Immature natural killer cell (primary cell): ENCODE measurements at places on chromosomes 5 and 9. TPM values are rescaled to one million over a fixed set of nuclear protein-coding genes. Genes with fewer than 3 reads are reported as not detected.
A peak's percentile ranks its signal among the peaks of the same experiment; 100 is the strongest.

GRCh38 chr9:5873439-5873838, 17.2 kb upstream of the MLANA start:
- DNase-seq = no peak

DNA sequence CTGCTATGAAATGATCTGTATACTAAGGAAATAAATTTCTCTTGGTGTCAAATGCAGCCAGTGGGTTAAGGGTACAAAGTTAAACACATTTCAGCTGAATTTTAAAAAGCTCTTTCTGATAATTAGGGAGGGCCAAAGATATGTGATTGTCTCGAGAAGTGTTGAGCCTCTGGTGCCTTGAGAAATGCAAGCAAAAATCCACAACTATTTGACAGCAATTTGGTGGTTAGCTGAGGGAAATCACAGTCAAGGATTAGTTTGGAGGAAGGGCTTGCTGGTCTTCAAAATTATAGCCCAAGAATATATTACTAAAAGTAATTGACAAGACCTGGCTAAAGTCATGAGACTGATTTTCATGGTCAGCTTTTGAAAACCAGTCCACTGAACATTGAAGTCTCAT, 255.7 kb upstream of the PPP1R2B start:
- DNase-seq = no peak

GRCh38 chr5:176529116-176529740, 8.0 kb downstream of the RNF44 start:
- DNase-seq = no peak

DNA sequence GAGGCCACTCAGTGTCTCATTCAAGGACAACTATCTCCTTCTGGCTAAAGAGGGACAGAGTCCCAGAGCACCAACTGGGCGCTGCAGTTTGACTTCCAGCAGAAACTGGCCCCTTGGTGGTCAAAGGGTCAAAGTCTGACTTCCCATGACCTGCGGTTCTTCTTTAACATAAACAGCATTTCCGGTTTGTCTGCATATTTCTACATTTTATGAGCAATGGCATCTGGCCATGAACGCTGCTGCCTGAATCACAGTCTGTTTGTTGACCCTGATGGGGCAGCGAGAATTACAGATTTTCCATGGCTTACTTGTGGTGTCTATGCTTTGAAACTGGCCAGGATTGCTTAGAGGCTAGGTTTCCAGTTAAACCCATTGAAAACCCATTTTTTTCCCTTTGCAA, 1.3 kb downstream of the TNFSF15 start:
- DNase-seq = no peak

DNA sequence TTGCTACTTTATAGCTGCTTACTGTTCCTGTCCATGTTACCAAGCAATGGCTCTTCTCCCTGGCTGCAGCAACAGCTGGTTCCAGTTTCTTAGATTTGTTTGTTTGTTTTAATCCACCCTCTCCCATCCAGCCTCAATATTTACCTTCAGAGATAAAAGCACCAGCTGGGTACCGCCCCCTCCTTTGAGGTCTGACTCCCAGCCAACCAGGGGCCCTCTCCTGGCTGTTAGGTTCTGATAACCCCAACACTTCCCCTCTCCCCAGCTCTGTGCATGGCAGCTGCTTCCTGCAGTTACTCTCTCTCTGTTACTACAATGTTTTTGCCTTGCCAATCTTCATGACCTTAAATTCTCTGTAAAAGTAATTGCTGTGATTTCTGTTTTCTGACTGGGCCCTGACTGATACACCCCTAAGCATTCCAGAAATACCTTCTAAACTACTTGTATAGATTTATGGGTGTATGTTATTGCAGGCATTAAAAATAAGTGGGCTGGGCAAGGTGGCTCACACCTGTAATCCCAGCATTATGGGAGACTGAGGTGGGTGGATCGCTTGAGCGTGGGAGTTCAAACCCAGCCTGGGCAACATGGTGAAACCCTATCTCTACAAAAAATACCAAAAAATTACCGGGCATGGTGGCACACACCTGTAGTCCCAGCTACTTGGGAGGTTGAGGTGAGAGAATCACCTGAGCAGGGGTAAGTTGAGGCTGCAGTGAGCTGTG, 2.6 kb upstream of the GCNT1 start:
- no peak for DNase-seq

DNA sequence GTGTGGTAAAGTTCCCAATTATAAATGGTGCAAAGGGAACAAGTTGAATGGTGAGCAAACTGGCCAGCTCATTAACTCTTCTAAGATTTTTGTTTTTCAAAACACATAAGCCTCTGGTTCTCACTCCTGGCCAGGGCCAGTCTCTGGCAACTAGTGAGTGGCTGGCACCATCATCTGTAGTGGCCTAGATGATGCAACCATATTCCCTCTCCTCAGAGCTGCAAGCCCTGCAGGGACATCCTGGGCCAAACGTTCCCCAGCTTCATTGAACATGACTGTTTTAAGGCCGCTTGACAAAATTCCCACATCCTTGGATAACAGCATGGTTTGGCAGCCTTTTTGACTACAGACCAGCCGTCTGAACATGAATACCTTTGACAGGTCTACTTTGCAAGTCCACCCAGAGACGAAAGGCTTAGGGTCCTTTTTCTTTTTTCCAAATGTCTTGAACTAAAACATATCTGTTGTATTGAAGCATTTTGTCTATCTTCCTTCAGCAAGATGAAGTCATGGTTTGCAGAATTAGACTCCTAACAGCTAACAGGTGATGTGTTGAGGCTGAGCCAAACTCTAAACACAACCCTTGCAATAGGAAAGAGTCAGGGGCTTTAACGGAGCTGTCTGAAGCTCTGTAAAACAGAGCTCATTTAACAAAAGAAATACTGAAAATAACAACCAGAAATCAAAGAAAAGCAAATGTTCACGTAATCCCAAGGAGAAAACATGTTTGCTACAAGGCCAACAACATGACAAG, 23.8 kb downstream of the MACROH2A1 start:
- no peak for DNase-seq

GRCh38 chr5:102762095-102762534, 7.0 kb downstream of the PAM start:
- DNase-seq = no peak

GRCh38 chr9:116145036-116145435, 8.6 kb upstream of the PAPPA start:
- DNase-seq = no peak

DNA sequence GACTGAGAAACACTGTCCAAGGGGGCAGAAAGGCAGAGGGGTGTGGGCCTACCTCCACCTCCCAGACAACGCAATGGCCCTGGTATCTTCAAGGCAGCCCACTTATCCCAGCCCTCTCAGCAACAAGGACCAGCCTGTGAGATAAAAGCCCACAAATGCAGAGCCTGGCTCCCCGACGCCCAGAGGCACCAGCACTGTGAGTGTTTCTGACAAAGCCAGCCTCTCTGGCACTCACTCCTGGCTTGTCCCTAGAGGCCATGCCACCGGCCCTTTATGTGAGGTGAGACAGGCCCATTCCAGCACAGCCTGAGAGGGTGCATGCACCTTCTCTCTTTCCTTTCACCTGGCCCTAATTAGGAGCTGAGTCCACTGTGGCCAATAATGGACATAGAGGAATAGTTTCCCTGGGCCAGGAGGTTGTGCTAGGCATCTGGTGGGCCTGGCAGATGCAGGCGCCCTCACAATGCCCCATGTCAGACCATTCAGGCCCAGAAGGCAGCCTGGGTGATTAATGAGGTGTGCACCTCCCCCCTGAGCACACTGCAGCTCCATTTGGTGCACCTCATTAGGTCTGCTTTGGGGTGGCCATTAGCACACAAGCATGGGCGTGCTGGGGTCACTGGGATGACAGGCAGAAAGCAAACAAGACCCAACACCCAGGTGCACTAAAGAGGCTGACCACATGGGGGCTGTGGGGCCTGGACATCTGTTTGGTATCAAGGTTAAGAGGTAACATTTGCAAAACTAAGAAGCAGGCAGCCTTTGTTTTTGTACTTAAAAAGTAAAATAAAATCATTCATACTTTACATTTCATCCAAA, 176.0 kb downstream of the MED10 start:
- no peak for DNase-seq

GRCh38 chr5:84635235-84636055, 250.8 kb upstream of the EDIL3 start:
- DNase-seq = no peak

DNA sequence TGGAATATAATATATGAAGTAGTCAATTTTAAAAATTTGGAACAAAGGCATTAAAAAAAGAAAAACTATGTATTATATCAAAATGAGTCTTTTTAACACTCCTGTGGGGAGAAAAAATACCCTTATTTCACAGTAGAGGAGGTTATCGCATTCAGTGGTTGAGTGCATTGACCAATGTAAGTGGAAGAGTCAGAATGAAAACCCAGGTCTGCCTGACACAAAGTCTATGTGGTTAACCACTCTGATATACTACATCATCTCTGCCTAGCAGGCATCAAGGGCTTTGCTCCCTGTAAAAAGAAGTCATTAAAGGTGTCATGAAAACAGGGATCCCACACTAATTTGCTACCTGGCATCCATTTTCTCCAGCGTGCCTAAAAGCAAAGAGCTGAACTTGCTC, 417.2 kb upstream of the C9orf72 start:
- no peak for DNase-seq

DNA sequence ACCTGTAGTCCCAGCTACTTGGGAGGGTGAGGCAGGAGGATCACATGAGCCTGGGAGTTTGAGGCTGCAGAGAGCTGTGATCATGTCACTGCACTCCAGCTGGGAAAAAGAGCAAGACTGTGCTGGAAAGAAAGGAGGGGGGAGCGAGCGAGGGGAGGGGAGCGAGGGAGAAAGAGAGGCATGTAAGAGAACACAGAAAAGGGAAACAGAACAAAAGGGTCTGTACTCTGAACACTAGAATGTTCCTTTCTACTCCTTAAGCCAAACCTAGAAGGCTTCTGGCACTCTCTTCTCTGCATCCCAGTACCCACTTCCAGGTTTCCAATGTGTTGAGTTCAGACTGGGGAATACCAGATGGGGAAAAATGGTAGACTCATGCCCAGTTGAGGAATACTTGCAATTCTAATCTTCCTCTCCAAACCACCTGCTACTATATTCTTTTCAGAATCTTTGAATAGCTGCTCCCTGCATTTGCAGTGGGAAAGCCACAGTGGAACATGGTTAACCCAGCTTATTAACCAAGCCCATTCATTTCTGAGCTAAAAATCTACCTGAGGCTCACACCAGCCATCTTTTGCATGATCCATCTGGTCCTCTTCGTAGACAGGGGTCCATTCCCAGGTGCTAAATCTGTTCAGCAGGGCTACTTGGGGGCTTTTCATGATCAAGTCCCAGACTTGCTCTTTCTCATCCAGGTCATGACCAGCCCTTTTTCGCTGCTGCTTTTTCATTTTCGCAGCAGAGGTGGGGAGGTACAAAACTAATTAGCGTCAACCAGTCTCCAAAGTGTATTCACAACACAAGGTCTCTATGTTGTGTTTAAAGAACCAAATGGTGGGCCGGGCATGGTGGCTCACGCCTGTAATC, 34.9 kb downstream of the SEMA4D start:
- DNase-seq = no peak

GRCh38 chr5:145178641-145179523, 656.3 kb downstream of the PRELID2 start:
- DNase-seq = no peak

DNA sequence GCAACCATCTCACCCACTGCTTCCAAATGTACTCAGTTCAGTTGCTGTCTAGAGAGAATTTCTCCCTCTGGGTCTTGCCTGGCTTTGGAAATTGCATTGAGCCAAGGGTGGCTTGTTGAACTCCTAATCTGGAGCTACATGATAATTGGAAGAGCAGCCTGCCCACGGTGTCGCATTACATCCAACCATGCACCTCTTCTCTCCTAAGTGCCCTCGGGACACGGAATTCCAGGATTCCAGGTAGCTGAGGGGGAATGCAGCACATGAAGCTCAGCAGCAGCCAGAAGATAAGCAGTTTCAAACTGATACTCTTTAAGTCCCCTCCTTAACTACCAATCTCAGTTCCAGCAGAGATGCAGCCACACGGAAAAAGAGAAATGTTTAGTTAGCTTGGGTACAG, 509.4 kb upstream of the KLF4 start:
- DNase-seq = no peak

- DNase-seq = no peak
Observed at GRCh38 chr9:106885451-106885850, 22.5 kb downstream of the ZNF462 start.

GRCh38 chr9:19927560-19927959, 138.7 kb upstream of the SLC24A2 start:
- no peak for DNase-seq

GRCh38 chr5:33311893-33312292, 128.9 kb upstream of the TARS1 start:
- DNase-seq = no peak

GRCh38 chr9:128928624-128929023, 7.8 kb downstream of the PHYHD1 start:
- DNase-seq = no peak

DNA sequence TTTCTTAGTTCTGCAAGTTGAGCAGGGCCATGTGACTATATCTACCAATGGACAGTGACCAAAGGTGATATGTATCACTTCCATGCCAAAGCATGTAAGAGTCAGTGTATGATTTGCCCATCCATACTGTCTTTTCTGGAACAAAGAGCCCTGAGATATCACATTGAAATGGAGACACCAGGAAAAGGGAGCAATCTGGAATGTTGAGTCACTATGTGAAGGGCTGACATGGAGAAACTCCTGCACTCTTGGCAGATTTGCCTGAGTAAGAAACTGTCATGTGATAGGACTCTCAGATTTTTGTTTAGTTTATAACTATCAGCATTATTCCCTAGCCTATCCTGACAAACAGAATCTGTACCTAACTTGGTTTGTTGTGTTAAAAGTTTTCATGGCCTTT, 29.8 kb upstream of the TMEM161B start:
- no peak for DNase-seq

DNA sequence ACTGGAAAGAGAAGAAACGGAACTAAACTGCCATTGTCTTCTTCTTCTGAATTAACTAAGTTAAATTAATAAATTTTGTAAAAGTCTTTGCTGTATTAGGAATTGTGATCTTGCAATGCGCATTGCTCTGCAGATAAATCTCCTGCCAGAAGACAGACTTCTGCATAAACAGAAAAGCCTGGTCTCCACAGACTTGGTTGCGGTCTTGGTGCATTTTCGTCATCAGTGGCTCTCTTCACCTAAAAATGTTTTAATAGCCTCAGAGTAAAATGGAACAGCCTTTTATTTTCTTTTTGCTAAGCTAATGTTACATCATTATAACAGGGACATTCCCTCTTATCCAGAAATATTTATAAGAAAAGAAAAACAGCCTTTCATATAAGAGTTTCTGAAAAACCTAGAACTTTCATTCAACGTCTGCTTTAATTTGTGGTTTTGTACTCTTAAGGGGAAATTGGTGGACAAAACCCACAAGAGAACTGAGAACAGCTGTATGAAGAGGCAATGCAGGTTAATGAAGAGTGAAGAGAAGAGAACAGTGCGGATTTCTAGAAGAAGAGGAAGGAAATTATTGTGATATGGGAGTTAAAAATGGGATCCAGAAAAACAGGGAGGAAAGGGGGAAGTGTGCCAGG, 10.1 kb downstream of the IFNA5 start:
- DNase-seq = peak; percentile 6

GRCh38 chr5:170903075-170903474, 41.3 kb downstream of the RANBP17 start:
- DNase-seq = no peak

- DNase-seq = peak; percentile 60
Observed at GRCh38 chr5:142151436-142152383, 43.1 kb downstream of the NDFIP1 start.

ATP10B gene
- not detected for polyA plus RNA-seq

PITX1 gene
- polyA plus RNA-seq = not detected

PDE8B gene
- not detected for polyA plus RNA-seq

CDC26 gene
- polyA plus RNA-seq = 137 TPM

PCDHGA11 gene
- polyA plus RNA-seq = not detected

PDCD1LG2 gene
- not detected for polyA plus RNA-seq

FAM120AOS gene
- 67.4 TPM for polyA plus RNA-seq

CCDC127 gene
- 2.4 TPM for polyA plus RNA-seq

KLF9 gene
- 1.3 TPM for polyA plus RNA-seq

ANXA1 gene
- polyA plus RNA-seq = 426 TPM

CD274 gene
- polyA plus RNA-seq = 1.5 TPM

HRCT1 gene
- not detected for polyA plus RNA-seq
